ENCODE measurements at places on chromosomes 1 and 21.

- no peak overlapping the region for H3K4me3 ChIP-seq
- no peaks in the 10 kb centered on the region for H3K36me3 ChIP-seq
- H3K27ac ChIP-seq = no peak overlapping the region
- H3K27me3 ChIP-seq = peaks cover 24% of the 10 kb centered on the region
- H3K4me1 ChIP-seq = peaks cover 8% of the 10 kb centered on the region
Measured at GRCh38 chr1:3062616-3063378, 6.2 kb upstream of the PRDM16 start.

GRCh38 chr1:21749109-21749508 is 33.8 kb downstream of the USP48 start:
- peak overlapping the region; percentile 42 for H3K27ac ChIP-seq
- H3K4me3 ChIP-seq = no peak overlapping the region
- DNase-seq = no peak
- no peaks in the 10 kb centered on the region for H3K27me3 ChIP-seq
- peaks cover 26% of the 10 kb centered on the region for H3K36me3 ChIP-seq

DNA sequence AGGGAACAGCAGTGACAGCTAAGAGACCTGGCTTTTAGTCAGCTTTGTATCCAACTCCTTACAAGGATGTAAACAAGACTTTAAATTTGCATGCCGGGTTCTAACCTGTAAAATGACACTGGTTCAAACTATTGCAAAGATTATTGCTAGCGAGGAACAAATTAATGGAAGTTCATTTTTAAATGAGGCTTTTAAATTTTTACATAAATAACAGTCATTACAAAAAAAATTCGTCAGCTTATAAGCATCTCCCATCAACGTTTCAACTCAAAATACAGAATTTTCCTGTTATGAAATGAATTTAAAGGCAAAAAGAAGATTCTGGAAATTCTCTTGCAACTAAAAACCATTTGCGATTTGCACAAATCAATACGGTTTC is 668 bp downstream of the KIF14 start:
- peaks cover 11% of the 10 kb centered on the region for H3K4me1 ChIP-seq
- H3K4me3 ChIP-seq = peak overlapping the region; percentile 98
- H3K27me3 ChIP-seq = no peaks in the 10 kb centered on the region
- no peak for DNase-seq
- no peaks in the 10 kb centered on the region for H3K36me3 ChIP-seq

DNA sequence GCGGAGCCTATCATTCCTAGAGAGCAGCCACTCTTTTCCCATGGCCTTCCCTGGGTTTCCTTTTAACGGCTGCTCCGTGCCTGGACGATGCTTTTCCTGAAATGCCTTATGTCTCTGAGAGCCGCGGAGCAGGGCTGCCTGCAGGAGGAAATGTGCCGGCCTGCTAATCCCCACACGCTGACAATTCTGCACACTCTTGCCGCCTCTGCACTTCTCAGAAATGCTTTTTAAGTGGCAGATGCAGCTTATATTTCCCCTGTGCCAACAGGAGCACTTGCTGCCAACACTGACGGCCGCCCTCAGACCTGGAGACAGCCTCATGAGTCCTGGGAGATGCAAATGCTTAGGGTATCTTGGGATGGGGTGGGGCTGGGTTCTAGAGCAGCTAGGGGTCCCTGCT is 253.2 kb downstream of the GRIK3 start:
- no peaks in the 10 kb centered on the region for H3K4me1 ChIP-seq
- H3K27me3 ChIP-seq = peaks cover 20% of the 10 kb centered on the region
- DNase-seq = no peak
- H3K36me3 ChIP-seq = no peaks in the 10 kb centered on the region
- no peak overlapping the region for H3K27ac ChIP-seq
- H3K4me3 ChIP-seq = no peak overlapping the region

DNA sequence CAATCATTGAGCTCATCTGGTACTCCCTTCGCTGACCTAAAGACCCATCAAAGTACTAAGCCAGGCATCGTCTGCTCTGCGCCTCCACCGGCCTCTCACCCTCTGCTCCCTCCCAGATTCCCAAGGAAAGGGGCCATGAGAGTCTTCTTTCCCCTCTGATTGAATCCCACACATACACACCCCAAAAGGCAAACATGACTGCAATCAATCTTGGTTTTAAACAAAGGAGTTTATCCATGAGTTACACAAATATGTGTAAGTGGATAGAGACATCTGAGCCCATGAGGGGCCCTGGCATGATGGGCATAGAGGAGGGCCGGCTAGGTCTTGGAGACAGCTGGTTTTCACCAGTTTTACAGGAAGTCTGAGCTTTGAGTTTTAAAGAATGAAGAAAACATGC is 50.9 kb downstream of the CAPN2 start:
- no peak for DNase-seq
- H3K27ac ChIP-seq = no peak overlapping the region
- no peak overlapping the region for H3K4me3 ChIP-seq
- H3K36me3 ChIP-seq = peaks cover 20% of the 10 kb centered on the region
- H3K4me1 ChIP-seq = no peaks in the 10 kb centered on the region

DNA sequence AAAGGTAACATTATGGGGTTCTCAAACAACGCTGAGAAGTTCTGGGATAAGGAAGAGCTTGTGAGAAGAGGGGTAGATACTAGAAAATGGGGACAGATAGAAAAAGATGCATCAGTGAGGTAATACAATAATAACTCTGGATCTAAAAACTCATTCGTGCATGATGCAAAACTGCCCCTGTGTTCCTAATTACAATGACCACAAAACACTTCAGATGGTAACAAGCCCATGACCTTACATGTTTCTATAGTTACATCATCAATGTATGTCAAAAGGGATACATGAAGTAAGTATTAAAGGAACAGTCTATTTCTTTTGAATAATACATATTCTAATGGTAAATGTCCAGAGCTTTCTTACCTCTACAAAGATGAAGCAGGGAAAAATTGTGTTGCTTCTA is 110.6 kb upstream of the PLPPR5 start:
- no peak for DNase-seq
- no peaks in the 10 kb centered on the region for H3K27me3 ChIP-seq
- no peaks in the 10 kb centered on the region for H3K4me1 ChIP-seq
- no peak overlapping the region for H3K27ac ChIP-seq
- no peaks in the 10 kb centered on the region for H3K36me3 ChIP-seq

GRCh38 chr1:248782416-248783141 is 27.0 kb upstream of the LYPD8 start:
- H3K4me1 ChIP-seq = peaks cover 30% of the 10 kb centered on the region
- H3K27me3 ChIP-seq = no peaks in the 10 kb centered on the region
- peaks cover 4% of the 10 kb centered on the region for H3K36me3 ChIP-seq

Data from stimulated activated naive B cell treated with anti-CD40 and anti-IgM and Interleukin-4, amounts not matched to agents 10 μg/mL and 1 μg/mL and 100 μg/mL, for 72 hours (primary cell).